ENCODE measurements at places on chromosomes 2 and 18.

- DNase-seq = no peak
Measured at GRCh38 chr2:48733067-48733503, 22.4 kb downstream of the LHCGR start.

GRCh38 chr18:3931542-3932112, 481.7 kb downstream of the TGIF1 start:
- no peak for DNase-seq

DNA sequence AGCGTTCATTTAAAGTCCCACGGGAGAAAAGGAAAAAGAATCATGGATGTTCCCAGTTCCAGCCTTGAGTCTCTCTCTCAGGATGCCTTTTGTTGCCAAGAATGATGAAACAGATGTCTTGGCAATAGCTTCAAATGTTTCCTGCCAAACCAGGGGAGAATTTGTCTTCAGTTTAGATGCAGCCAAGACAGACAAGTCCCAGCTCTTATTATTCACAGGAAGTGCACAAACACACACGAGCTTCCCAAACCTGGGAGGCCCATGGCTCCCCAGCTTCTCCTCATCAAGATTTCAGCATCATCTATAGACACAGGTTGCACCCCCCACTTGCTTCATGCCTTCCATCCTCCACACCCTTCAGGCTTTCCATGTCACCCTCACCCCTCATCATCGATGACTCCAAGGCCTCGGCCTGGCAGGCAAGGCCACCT, 45.9 kb downstream of the HS1BP3 start:
- DNase-seq = no peak

DNA sequence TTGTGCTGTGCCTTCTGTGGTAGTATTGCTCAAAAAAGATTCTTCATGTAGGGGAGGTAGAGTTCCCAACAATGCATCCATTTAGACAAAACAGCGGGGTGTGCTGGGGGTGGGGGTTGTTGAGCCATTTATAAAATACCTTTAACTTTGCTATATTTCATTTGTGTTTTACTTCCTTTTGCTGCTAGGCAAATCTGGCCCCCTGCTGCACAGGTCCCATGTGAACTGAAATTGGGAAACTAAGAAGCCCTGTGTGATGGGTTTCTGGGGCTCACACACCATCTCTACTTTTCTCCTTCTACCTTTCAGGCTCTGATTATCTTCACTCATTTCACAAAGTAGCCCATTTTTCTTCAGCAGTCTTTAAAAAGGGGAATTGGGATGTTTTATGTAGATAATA, 52.7 kb upstream of the ITGA4 start:
- no peak for DNase-seq
